Cortex of kidney (tissue), 1 donor: ENCODE measurements at places on chromosomes 7 and 10.

DNA sequence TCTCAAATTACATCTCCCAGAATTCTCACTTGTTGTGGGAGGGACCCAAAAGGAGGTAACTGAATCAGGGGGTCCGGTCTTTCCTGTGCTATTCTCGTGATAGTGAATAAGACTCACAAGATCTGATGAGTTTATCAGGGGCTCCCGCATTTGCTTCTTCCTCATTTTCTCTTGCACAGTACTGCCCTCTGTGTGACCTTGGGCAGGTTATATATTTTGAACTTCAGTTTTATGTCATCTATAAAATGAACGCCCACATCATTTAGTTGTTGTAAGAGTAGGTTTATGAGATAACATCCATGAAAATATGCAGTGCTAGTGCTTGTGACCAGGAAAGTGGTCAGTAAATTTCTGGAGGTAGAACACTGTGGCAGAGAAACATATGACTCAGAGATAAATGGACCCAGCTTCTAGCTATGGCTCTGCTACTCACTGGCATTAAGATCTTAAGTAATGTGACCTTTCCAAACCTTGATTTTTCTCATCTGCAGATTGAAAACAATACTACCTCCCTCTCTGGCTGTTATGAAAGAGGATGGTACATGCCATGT, 44.3 kb downstream of the SCRN1 start:
- no peak for DNase-seq

DNA sequence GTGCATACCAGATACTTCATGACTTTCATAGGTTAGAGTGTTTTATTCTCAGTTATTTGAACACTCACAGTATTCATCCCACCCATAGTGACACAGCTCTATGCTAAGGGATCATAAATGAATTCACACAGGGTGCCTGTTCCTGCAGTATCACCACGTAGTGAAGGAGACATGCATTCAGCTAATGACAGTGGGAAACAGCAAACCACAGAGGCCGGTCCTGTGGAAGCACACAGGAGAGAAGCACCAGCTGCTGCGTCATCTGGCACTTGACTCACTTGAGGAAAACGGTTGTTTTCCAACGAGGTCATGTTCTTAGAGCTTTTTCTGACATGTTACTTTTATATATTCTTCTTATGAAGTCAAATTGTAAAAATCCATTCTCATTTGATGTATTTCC, 73.0 kb downstream of the UBE3C start:
- no peak for DNase-seq

GRCh38 chr7:21318916-21319270, 109.0 kb upstream of the SP4 start:
- DNase-seq: no peak

- DNase-seq: no peak
These were observed 231.8 kb upstream of the CTBP2 start for GRCh38 chr10:125392154-125392553.

DNA sequence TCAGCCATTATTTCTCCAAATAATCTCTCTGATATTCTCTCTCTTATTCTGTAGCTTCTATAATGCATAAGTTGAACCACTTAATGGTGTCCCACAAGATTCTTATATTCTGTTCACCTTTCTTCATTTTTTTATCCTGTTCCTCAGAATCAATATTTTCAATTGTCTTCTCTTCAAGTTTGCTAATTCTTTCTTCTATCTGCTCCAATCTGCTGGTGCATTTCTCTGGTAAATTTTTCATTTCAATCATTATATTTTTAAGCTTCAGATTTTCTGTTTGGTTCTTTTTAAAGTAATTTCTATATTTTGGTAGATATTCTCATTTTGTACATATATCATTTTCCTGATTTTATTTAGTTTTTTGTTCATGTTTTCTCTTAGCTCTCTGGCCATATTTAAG, 272.6 kb downstream of the ZEB1 start:
- DNase-seq: no peak

DNA sequence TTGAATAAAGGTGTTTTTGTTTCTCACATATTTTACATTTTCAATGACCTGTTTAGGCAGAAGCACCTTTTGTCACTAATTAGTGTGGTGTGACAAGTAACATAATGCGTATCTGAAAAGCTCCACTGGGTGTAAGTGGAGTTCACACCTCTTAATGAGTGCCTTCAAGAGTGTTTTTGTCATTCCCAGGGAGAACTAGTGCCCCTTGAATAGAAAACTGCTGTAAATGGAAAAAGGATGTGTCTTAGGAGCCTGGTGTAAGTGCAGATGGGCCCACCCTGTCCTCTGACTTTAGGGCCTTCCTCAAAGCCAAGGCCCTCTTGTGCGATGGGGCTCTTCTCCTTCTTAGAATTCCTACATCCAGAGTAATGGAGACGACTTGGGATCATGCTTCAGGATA, 170.0 kb downstream of the MGMT start:
- no peak for DNase-seq

DNA sequence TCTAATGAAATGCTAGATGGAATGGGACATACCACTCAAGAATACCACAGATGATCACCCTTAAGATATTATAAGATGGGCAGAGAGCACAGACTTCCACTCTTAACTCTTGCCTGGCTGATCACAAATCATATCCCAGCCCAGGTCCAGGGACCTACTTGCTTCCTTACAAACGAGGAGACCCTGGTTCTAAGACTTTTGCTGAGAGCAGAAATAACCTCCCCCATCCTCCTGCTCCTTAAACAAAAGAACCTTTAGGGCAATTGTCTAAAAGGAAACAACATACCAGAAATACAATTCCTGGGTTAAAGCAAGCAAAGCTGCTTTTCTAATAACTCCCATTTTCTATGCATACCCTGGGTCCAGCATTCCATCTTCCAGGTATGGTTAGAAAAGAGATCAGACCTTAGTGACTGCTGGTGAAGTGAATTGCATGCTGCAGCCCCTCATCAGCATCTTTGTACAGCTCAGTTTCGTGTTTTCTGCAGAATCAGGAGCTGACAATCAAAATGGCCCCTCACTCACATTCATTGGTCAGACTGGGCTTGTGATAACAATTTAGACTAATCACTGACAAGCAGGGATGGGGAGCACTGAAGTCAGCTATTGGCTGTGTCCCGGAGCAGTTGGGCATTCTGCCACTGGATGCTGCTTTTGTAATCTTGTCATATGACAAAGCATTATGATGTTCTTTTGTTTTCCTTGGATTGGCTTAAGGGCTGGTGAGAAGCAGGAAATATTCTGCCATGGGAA, 14.6 kb downstream of the IFIT3 start:
- no peak for DNase-seq

GRCh38 chr10:26840938-26841732, 19.6 kb downstream of the ABI1 start:
- DNase-seq: no peak

GRCh38 chr10:84038035-84038434, 101.3 kb upstream of the GHITM start:
- DNase-seq: no peak

DNA sequence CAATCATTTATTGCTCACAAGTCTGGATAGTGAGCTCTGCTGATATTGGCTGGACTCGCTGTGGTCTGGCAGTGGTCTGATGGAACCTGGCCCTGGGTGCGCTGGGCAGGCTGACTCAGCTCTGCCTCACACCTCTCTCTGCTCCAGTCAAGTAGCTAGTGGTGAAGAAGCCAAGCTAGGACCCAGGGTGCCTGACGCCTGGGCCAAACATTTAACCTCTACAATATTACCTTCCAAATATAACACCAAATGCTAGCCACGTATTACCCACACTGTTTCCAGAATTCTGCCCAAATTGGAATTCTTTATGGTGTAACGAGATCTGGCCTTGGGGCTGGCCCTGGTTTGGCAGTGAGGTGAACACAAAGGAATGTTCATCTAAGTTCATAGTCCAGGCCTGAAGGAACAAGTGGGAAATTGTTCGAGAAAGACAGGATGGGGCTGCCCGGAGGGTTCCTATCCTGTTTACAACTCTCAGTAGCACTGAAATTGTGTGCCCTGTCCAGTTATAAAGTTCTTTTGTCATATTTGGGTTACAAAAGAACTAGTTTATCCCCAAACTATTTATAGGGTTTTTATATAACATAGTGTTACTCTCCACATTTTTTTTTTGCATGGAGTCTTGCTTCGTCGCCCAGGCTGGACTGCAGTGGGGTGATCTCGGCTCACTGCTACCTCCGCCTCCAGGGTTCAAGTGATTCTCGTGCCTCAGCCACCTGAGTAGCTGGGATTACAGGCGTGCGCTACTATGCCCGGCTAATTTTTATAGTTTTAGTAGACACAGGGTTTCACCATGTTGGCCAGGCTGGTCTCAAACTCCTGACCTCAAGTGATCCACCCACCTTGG, 16.3 kb downstream of the OR2AE1 start:
- DNase-seq: no peak

GRCh38 chr7:29424295-29424983, 139.2 kb upstream of the PRR15 start:
- no peak for DNase-seq

DNA sequence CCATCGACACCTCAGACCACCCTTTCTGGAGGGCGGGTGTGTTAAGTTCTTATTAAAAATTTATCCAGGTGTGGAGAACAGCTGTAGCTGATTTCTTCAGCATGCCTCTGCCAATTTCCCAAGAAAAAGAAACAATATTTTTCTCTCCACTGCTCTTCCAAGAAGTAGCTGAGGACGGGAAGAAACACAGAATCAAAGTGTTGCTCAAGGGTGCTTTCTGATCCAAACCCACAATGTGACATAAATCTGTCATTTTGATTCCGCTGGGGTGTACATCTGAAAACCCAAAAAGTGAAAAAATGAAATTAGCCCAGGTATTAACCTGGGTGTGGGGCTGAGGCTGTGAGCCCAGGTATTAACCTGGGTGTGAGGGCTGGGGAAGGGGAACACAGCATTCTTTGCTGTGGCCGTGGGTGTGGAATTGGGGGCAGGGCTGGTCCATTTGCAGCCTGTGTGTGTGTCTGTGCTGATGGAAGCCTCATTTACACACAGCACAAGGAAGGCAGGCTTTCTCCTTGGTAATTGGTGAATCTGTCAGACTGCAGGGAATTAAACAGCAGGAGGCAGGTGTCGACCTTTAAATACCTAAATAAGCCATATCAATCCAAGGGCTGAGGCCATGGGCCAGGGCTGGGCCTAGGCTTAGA, 48.4 kb upstream of the CCDC3 start:
- no peak for DNase-seq

DNA sequence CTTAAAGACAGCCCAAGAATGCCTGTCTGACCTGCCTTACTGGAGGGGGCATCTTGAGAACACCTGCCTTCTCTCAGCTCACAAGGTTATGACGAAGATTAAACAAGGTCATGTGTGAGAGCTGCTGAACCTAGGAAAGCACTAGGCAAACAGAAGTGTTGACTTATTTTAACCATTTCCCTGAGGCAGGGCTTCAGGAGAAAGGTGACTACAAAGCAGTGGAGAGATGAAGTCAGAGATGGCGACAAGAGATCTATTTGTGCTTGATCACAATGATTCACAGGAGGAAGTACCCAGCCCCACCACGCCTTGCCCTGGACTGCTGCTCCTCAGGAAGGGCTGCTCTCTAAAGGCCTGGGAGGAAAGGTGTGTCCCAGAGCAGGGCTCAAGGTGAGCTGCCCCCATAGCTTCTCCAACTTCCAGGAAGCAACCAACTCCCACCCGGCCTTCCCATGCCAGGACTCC, 27.8 kb downstream of the STN1 start:
- no peak for DNase-seq

DNA sequence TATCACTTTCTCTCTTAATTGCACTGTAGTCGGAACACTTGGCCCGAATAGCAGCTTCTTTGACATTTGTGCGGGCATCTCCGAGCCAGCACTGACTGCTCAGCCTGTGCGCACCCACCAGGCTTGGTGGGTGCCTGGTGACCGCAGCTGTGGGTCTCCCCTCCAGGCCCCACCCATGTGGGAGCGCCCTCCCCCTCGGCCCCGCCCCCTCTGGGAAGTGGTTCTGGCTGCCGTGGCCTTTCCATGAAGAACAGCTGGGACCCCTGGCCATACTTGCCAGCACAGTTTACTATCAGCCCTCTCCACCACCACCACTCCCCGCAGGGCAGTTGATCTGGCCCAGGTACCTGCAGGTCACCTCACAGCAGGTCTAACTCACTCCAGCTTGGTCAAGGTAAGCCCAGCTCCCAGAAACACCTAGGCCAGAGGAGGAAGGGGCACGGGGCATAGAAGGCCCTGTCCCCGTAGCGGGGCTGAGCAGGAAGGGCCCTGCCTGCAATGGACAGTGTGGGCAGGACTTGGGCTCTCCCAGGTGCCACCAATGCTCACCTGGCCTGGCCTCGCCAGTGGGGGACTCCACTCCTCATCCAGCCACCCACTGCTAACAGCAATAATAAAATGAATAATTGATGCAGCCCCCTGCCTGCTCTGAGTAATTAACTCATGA, 5.8 kb downstream of the RASGEF1A start:
- DNase-seq: no peak

DNA sequence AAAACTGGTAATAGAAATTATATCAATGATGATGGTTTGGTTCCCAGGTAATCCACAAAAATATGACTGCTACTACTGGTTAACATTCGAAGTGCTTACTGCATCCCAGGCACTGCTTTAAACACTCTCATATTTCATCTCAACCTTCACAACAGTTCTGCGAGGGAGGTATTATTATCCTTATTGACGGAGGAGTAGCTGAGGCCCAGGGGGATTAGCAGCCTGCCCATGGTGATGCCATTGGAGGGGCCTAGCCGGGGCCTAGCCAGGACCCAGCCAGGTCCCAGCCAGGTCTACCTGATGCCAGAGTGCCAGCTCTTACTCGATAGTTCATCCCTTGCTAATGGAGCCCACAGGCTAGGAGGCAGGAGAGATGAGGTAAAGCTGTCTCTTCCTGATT, 217.1 kb downstream of the FAM107B start:
- no peak for DNase-seq

- DNase-seq: no peak
These were observed 1.4 kb downstream of the ST8SIA6 start for GRCh38 chr10:17453035-17453372.

DNA sequence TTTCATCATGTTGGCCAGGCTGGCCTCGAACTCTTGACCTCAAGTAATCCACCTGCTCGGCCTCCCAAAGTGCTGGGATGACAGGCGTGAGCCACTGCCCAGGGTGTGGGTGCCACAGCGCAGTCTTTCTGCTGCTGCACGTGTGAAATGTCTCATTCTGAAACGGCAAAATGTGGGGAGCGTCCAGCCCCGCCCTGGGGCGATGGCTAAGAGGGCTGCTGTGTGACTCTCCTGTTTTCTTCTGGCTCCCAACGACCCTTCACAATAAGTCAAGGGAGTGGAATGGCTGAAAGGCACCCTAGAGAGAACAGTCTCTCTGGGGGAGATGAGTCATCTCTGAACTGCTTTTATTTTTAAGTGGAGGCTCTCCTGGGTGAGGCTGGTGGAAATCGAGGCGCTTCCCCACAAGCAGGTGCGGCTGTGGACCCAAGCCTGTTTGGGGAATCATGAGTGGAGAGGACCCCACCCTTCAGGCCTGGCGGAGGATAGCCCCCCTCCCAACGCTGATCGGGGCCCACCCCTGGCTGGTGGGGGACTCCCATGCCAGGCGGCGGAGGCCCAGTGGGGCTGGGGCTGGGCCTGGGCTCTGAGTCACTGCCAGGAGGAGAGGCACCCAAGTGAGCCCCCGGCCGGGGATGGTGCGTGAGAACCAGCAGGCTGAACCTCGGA, 18.0 kb downstream of the ADAP1 start:
- no peak for DNase-seq
